Left lobe of liver (tissue), 2 donors: ENCODE measurements at places on chromosomes 5 and 9.
A peak's percentile ranks its signal among the peaks of the same experiment; 100 is the strongest.

GRCh38 chr5:115817386-115817785 is 927 bp upstream of the CDO1 start:
- DNase-seq, result no peak

DNA sequence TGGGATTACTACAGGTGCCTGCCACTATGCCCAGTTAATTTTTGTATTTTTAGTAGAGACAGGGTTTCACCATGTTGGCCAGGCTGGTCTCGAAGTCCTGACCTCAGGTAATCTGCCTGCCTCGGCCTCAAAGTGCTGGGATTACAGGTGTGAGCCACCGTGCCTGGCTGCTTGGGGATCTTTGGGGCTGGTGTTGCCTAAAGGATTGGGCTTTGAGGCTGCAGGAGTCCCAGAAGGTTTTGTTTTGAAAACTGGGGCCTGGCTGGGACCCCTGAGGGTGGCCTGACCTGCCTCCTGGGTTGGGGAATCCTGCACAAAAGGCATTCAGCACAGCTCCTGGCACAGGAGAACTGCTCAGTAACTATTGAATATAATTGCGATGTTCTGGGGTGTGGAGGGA is 25.1 kb upstream of the SHB start:
- DNase-seq, result peak; percentile 22

- no peak for DNase-seq
Measured at GRCh38 chr5:56580864-56581263, 234.5 kb upstream of the MAP3K1 start.

DNA sequence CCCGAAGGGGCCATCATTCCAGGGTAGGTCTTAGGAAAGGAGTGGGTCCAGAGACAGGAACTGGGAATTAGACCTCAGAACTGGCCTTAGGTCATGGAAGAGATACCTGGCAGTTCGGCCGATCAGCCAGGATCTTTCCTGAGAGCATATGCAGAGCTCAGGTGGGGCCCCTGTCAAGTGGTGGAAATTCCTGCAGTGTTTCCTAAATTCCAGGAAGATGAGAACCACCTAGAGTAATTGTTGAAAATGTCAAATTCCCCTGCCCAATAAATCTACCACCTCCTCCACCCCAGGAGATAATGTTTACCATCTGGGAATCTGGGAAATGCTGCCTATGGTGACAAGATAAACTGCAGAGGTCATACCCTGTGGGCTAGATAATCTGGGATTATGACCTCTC is 14.6 kb downstream of the TMEM171 start:
- DNase-seq, result no peak

GRCh38 chr5:176775409-176775808 is 35.0 kb upstream of the UNC5A start:
- DNase-seq, result no peak
